ENCODE measurements at places on chromosomes 2 and 18.

DNA sequence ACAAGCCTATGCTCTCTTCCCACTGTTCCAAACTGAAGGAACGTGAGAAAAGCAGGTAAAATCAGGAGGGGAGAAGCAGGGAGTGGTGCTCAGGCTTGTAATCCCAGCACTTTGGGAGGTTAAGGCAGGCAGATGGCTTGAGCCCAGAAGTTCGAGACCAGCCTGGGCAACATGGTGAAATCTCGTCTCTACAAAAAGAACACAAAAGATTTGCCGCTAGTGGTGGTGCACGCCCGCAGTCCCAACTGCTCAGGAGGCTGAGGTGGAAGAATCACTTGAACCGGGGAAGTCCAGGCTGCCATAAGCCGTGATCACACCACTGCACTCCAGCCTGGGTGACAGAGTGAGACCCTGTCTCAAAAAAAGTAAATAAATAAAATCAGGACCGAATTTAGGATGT is 1.3 kb upstream of the TMSB10 start:
- no peak for DNase-seq

- no peak for DNase-seq
These were observed 53.1 kb upstream of the HS6ST1 start for GRCh38 chr2:128371648-128372345.

GRCh38 chr18:45165871-45166270 is 449.4 kb upstream of the SLC14A2 start:
- no peak for DNase-seq

GRCh38 chr2:138306626-138307025 is 194.9 kb upstream of the SPOPL start:
- DNase-seq = no peak

DNA sequence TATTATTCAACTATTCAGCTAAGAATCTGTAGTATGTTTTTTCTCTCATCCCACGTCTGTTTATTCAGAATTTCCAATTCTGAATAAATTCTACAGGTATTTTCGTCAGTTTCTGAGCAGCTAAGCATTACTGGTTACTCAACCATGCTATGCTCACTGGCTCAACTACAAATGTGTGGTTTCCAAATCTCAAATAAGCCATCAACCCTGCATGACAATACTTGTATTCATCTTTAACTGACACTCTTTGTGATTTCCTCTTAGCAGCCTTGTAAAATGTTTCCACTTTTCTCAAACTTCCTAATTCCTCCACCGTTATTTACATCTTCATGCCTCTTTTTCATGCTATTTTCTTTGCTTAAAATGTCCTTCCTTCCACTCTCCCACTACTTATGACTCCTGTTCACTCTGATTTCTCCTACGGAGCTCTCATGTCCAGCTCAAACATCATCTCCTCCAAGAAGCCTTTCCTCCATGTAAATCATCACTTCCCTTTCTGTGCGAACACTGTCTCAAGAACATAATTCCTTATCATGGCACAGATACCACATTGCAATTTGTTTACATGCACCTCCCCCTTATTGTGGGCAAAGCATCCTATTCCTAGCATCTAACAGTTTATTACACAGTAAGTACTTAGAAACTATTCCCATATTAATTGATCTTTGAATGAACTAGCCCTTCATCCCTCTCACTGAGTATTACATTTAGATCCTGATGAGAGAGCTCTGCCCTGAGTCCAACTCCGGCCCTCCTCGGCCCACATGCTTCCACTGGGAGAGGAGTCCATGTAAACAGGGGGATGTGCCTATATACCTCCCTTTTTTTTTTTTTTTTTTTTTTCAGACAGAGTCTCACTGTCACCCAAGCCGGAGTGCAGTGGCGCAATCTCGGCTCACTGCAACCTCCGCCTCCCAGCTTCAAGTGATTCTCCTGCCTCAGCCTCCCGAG is 10.5 kb downstream of the CCDC88A start:
- no peak for DNase-seq

DNA sequence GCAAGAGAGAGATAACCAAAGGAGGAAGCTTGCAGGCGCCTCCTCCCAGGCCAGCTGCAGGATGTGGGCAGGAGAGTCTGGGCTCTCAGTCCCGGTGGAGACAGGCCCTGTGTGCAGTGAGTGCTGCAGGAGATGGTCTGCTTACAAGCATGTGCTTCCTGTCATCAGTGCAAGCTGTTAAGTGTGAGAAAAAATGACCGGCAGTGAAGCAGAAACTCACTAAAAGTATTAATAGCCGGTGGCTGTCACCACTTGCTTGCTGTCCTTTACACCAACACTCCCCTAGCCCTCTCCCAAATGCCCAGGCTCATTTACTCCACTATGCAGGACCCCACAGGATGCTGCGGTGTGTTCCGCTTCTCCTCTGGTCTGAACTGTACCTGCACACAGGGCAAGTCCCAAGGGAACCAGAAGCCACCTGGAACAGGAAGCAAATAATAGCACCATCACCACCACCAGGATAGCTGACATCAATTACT is 435.6 kb upstream of the HS6ST1 start:
- no peak for DNase-seq

Measured in cortex of kidney (tissue), 1 donor.